ENCODE measurements at places on chromosomes 7 and 10.

DNA sequence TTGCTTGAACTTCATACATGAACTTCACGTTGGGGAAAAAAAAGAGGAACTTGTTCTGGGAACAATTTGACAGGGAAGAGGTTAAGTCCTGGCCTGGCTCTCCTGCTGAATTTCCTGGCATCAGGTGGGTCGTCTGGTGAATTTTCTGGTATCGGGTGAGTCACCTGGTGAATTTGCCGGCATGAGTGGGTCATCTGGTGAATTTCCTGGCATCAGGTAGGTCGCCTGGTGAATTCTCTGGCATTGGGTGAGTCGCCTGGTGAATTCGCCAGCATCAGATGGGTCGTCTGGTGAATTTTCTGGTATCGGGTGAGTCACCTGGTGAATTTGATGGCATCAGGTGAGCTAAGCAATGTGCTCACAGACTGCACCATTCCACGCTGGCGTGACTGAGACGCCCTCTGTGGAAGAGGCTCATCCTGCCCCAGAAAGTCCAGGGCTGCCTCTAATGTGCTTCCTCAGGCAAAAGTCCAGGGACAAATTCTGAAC, 255.4 kb downstream of the TCERG1L start:
- DNase-seq, result no peak

DNA sequence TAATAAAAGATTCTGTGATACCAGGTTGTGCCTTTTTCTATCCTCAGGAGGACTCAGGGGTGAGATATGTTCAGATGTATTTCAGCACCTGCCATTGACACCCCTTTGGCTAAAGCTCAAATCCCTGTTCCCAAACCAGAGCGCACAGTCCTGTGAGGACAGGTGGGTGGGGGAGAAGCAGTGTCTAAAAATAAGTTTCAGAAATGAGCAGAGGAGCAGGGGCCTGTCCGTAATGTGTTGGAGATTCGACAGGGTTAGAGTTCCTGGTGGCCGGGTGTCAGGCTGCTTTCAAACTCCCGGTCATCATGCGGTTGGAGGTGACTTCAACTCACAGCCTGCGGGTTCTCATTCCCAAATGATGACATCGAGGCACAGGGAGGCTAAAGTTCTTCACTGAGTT, 211.5 kb downstream of the KLF6 start:
- no peak for DNase-seq

DNA sequence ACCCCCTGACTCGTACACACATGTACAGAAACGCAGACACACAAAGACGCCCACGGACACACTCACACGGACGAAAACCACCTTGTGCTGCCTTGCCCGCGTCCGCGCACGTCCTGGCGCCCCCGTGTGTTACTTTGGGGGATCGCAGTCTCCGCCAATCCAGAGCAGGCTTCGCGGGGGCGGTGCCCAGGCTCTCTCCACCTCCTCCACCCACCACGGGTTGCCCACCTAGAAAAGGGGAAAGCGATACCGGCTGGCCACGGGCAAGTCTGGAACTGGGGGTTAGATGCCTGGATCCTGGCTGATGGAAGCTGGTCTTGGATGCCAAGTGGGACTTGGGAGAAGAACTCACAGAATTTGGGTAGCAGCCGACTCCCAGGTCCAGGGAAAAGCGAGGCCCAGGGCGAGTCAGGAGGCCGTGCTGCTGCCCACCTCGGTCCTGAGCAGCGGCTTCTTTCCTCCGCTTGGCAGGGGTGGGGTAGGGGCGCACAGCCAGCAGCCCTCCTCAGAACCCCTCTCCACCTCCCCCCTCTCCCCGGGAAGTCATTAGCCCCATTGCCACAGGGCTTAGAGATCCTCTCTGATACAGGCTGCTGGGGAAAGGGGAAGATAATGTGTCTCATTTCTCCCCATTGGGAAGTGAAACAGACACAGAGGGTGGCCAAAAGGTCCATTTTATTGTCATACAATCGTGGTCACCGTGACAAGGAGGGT, 4.6 kb upstream of the VGF start:
- DNase-seq, result no peak

DNA sequence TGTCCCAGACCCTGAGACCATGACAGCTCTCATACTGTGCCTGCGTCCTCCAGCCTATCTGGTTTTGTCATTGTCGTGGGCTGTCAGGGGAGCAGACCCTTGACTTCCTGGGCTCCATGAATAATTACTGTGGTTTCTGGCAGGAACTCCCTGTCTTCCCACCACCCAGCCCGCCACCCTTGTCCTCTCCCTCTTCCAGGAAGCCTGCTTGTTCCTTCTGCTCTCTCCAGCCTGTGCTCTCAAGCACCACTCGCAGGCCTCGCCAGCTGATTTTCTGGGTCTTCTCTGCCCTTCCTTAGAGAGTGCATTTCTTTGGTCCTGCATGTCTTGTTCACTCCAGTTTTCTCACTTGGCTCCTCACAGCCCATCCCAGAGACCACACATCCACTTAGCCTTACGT, 224.5 kb upstream of the INHBA start:
- no peak for DNase-seq

DNA sequence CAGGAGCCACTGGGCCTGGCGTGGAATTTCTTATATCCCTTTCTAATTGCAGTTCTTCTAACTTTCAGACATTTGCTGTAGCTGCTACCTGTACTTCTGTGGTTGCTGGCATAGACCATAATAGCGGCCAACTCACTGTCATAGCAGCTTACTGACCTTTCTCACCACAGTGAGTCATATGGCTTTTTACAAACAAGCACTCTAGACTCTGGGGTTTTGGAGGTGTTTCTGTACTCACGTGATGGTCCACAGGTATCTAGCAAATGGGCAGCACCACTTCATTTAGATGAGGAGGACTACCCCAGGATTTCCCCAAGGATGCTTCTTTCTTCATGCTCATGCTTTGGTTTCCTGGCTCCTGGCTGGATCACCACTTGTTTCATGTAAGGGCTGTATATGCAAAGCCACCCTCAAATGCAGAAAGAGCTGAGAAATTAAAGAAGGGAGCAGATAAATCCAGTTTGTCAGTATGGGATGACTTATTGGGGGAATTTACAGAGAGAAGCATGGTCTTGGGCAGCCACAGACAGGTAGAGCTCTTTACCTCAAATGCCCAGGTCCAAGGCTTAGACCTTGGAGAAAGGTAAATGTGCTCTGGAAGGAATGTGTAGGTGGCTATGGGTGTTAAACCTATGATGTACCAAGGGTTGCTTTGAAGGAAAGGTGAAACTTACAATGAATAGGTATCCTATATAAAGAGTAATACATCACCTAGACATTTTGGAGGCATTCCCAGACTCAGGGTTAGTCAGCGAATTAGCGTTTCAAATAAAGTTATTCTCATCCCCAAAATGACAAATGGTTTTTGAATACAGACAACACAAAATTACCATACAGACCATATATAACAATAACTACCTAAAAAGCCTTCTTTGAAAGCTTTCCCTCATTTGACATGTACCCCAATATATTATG, 15.9 kb upstream of the SLC25A16 start:
- no peak for DNase-seq

- no peak for DNase-seq
These were observed 89.4 kb downstream of the INPP5A start for GRCh38 chr10:132626761-132627665.

DNA sequence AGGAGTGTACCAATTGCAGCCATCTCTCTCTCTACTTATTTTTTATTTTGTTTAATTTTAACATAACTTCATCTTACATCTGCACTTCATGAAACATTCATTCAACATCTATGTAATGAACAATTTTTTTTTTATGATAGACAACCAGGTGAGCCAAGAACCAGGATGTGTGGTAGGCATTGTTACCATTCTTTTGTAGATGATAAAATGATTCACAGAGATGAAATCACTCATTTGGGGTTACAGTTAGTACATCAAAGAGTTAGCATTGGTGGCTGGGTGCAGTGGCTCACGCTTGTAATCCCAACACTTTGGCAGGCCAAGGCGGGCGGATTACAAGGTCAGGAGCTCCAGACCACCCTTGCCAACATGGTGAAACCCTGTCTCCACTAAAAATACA, 127.8 kb downstream of the HDAC9 start:
- no peak for DNase-seq

DNA sequence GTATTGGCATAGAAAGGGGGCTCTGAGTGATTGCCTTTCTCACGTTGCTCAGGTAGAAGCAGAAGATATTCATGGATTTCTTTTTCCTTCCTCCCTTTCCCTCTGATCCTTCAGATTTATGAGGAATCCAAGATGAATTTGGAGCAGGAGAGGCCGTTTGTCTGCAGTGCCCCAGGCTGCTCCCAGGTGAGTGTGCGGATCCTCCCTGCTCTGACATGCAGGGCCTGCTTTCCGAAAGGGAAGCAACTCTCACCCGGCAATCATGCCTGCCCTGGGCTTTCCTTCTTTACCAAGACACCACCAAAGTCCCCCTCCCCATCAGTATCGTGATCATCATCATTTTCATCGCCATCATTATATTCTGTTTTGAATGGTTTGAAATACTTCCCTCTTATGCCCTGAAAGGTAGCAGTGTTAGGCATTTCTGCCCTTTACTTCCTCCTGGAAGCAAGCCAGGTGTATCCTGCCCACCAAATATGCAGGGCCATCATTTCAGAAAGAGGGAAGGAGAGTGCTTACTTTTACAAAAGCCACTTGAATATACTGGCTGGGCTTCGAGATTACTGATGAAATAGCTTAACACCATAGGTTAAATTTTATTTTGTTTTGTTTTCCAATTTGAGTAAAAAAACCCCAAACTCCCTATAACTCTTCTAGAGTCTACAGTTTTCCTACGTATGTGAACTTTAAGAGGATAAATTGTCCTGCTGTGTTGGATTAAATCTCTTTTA, 75.9 kb downstream of the CREB5 start:
- no peak for DNase-seq

GRCh38 chr7:47327346-47327697, 254.6 kb downstream of the TNS3 start:
- no peak for DNase-seq

GRCh38 chr7:24731313-24731712, 26.0 kb downstream of the GSDME start:
- DNase-seq, result no peak

DNA sequence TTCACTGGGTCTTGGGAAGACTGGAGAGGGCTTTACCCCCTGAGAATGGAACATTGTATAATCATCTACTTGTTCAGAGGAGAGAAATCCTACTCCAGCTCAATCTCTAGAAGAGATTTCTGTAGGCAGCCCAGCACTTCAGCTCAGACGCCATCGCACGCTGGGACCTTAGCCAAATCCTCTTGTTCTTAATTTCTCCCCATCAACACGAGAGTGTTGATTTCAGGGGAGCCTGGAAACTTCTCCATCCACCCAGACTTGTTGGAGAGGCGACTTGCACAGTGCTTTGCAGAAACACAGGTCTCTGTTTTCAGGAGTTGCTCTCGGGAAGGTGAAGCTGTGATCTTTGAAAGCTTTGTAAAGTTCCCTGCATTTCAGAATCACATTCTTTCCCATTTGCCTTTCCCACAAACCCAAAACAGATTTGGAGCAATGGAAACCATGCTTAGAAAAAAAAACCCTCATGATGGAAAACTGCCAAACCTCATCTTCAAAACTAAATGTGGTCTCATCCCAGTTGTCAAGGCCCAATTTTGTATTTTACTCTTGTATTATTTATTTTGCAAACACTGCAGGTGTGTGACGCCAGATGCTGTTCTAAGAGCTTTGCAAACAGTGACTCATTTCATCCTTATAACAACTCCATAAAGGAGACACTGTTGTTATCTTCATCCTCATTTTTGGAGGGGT, 60.9 kb downstream of the CALML3 start:
- DNase-seq, result no peak

- DNase-seq, result no peak
These were observed 98.6 kb downstream of the ELMO1 start for GRCh38 chr7:37349979-37350590.

GRCh38 chr7:148306759-148307158, 283.8 kb upstream of the C7orf33 start:
- no peak for DNase-seq

DNA sequence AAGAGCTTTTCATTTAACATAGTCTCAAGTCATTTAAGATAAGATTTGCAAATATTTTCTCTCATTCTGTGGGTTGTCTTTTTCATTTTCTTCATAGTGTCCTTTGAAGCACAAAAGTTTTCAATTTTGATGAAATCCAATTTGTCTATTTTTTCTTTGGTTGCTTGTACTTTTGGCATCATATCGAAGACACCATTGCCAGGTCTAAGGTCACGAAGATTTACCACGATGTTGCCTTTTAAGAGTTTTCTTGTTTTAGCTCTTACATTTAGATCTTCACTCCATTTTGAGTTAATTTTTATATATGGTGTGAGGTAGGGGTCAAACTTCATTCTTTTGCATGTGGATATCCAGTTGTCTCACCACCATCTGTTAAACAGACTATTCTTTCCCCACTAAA, 34.7 kb downstream of the TMEM270 start:
- DNase-seq, result no peak

DNA sequence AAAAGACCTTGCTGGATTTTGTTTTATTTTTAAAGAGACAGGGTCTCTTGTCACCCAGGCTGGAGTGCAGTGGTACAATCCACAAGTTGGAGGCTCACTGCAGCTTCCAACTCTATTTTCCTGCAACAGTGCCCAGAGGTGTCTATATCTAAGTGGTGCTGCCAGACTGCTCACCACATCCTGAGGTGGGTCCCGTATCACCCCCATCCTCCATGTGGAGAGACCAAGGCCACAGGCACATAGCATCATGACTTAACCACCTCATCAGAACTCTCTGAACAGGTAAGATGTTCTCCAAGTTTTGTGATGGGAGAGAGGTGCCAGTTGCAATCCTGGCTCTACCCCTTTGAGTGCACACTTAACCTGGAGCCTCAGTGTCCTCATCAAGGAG, 98.2 kb downstream of the RNF216 start:
- no peak for DNase-seq

DNA sequence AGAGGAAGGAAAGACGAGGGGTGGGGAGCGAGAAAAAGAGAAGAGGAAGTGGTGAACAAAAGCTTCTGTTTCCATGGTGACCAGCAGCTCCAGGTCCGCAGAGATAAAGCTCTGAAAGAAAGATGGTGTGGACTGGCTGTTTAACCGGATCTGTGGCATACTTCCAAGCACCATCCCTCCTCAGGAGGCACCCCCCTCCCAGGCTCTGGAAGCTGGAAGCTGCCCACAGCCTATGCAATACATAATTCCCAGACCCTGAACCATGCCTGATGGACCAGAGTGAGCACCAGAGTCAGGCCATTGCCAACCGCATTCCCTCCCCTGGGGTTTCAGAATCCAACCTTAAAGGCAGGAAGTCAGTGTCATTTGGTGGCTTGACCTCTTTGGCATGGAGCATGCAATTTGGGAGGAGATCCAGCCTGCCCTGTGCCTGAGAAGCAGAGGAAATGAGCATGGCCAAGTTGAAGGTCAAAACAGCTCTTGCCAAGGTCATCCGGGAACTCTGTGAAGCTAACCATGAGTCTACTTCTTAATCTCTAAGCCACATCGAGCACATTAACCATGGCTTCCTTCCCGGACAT, 22.2 kb upstream of the CPXM2 start:
- DNase-seq, result no peak

GRCh38 chr7:83739527-83739926, 90.6 kb upstream of the SEMA3E start:
- DNase-seq, result no peak

DNA sequence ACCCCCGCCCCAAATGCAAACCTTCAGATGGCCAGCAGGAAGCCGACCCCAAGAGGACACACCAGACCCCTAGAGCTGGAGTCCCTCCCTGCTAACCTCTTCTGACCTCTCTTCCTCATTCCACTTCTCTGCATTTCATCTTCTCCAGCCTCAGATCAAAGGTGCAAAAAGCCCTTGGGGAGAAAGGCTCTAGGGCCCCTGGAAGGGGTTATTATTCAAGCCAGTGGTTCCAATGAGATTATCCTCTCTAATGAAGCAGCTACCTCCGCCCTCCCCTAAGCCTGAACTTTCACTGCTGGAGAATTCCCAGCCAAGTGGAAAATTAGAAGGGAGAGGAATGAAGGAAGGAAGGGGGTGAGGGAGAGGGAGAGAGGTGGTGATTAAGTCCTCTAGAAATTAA, 343.9 kb downstream of the PLXNA4 start:
- no peak for DNase-seq
